LoVo (cell line): ENCODE measurements at places on chromosomes 11 and 22.
A peak's percentile ranks its signal among the peaks of the same experiment; 100 is the strongest.

DNA sequence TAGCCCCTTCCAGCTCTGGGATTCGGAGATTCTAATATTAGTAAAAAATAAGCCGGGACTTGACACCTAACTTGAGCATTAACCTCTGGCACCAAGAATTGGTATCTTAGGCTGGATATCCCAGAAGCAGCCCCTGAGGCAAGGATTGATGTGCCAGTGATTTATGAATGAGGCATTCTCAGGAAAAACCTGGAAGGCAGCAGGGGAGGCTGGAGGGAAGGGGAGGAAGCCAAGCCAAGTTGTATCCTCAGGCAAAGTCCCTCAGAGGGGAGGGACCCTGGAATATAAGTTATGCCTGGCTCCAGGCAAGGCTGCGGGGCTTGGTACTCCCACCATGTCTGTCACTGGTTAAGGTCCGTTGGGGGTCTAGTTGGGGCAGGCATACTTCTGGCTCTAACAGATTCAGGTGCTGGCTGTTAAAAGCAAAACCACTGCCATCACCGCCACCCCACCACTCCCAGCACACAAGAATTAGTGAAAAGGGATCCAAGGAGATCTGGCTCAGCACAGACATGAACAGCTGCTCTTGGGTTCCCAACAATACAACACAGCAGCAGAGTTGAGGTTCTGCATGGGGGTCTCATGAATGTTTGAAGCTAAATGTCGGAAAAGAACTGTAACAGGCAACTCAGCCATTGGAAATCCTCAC, 29.8 kb downstream of the LMO2 start:
- no peak for DNase-seq

GRCh38 chr22:35539910-35540594, 579 bp upstream of the RASD2 start:
- DNase-seq: peak; percentile 67

DNA sequence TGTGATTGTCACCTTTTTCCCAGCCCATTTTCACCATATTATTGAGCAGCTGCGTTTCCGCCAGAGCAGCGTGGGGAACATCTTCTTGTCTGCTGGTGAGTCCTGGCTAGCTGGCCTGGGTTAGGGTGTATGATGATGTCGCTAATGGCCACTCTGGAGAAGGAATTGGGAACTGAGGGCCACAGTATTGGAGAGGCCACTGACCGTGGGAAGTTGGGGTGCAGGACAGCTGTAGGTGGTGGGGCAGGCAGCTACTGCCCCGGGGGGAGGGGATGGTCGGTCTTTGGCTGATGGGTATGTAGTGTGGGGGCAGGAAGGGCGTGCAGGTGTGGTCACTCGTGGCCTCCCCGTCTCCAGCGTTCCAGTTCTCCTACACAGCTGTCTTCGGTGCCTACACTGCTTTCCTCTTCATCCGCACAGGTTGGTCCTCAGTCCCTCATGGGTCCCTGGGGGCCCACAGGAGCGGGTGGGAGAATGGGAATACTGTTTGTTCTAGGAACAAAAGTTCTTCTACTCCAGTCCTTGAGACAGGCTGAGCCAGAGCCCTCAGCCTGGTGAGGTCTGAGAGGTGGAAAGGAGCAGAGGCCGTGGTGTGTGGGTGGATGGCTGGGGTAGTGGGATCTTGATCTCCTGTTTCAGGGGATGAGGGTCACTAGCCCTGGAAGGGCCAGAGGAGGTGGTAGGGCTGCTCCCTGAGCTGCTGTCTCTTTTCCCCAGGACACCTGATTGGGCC, 2.1 kb downstream of the RCE1 start:
- no peak for DNase-seq

- peak; percentile 76 for DNase-seq
Measured at GRCh38 chr22:32265882-32266767, 11.0 kb upstream of the SLC5A4 start.

DNA sequence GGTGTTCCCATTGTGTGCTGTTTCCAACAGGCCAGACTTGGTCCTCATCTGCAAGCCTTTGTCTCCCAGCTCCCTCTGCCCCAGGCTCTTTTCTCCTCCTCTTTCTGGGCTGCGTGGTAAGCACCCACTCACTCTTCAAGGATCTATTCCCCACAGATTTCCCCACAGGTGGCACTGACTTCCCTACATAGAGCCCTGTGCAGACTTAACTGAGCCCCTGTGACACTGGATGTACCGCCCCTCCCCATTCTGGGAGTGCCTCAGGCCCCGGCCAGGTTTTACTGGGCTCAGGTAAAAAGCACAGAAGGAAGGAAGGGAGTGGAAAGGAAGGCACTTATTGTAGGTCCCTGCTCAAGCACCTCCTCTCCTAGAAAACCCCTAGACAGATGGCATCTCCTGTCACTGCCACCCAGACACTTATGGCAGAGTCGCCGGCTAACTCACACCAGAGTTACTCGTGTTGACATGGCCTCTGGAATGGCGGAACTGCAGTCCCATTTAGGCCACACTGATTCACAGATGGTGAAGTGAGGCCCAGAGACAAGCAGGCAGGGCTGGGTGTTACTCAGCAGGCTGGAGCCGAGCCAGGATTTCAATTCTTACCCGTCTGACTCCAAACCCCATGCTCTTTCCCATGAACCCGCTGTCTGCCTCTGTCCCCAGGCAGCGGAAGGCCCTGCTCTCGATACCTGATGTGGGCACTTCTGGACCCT, 47.2 kb downstream of the LRRC32 start:
- no peak for DNase-seq

- DNase-seq: no peak
Measured at GRCh38 chr11:58641341-58641740, 18.9 kb downstream of the CNTF start.

GRCh38 chr11:127136438-127136837, 135.9 kb upstream of the KIRREL3 start:
- no peak for DNase-seq

DNA sequence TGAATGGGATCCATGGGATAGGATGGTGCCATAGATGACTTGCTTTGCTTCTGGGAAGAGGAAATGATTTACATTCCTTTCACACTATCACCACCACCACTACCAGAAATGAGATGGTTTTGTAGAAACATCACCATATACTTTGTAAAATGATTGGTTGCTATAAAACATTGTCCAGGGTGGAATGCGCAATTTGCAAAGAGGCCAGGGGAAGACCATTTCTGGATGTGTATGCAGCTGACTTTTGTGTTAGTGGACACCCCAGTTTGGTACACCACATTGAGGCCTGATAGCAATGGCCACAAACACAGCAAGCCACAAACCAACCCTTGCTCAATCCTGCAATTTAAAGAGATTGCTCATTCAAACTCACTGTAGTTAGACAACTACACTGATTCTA, 56.7 kb upstream of the RCN1 start:
- DNase-seq: no peak

GRCh38 chr11:62892077-62892922, 11.6 kb downstream of the SLC3A2 start:
- no peak for DNase-seq

DNA sequence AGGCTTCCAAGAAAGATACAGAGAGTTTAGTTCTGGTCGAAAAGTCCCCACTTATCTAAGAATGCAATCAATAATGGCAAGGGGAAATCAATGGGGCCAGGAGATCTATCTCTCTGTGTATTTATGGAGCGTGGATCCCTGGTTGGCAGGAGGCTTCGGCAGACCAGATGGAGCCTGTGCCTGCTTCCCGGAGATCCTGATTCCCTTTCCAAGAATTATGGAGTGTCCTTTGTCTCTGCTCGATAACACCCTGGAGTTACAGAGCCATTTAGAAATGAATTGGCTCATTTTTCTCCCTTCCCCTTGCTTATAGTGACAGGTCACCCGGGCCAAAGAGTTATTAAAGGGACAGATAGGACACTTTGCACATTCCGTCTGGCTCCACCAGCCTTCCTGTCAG, 92.4 kb downstream of the ISX start:
- DNase-seq: no peak

DNA sequence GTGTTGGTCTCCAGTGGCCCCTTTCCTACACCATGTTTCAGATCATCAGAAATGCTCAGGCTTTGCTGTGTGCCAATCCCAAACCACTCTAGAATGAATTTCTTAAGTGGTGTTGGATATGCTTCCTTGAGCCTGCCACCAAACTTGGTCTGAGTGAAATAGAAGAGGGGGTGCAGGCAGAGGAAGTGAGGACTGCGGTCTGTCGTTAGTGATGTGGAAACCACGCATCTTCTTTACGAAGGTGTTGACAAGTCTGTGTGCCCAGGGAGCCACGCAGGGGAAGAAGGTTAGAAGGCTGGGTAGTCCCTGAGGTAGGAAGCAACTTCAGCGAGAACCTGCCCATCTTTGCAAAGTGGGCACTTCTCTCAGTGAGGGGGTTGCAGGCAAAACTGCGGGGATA, 187.4 kb upstream of the NAV2 start:
- no peak for DNase-seq

GRCh38 chr22:33922349-33922681, 2.0 kb upstream of the LARGE1 start:
- DNase-seq: peak; percentile 43

DNA sequence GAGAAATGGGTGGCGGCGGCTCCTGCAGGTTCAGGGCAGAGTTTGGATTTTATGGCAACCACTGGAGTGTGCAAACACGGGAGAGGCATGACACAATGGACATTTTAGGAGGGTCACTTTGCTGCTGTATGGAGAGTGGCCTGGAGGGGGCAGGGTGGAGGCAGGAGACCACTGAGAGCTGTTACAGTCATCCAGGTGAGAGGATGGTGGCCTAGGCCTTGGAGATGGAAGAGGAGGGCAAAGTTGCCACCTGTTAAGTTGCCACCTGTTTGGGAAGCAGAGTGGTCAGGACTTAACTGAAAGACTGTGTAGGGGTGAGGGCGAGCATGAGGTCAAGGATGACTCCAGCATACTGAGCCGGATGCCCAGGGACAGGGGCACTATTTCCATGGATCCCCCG, 2.3 kb upstream of the RAD9A start:
- peak; percentile 41 for DNase-seq

- DNase-seq: no peak
Measured at GRCh38 chr11:62502030-62502730, 44.4 kb downstream of the AHNAK start.

GRCh38 chr11:75277211-75277805, 36.7 kb downstream of the TPBGL start:
- DNase-seq: no peak

DNA sequence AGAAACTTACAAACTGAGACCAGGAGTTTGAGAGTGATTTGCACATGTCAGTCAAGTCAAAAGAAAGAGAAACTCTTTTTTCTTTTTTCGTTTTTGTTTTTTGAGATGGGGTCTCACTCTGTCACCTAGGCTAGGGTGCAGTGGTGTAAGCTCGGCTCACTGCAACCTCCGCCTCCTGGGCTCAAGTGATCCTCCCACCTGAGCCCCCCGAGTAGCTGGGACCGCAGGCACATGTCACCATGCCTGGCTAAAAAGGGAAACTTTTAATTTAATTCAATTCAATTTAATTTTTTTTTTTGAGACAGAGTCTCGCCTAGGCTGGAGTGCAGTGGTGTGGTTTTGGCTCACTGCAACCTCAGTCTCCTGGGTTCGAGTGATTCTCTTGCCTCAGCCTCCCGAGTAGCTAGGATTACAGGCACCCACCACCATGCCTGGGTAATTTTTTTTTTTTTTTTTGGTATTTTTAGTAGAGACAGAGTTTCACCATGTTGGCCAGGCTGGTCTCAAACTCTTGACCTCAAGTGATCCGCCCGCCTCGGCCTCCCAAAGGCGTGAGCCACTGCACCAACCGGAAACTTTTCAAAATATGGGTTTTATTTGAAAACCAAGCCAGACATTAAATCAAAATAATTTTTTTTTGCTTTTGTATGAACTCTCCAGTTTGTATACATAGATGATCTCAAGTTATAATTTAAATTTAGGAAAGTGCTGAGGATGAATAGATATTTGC, 9.9 kb downstream of the UCP3 start:
- no peak for DNase-seq

DNA sequence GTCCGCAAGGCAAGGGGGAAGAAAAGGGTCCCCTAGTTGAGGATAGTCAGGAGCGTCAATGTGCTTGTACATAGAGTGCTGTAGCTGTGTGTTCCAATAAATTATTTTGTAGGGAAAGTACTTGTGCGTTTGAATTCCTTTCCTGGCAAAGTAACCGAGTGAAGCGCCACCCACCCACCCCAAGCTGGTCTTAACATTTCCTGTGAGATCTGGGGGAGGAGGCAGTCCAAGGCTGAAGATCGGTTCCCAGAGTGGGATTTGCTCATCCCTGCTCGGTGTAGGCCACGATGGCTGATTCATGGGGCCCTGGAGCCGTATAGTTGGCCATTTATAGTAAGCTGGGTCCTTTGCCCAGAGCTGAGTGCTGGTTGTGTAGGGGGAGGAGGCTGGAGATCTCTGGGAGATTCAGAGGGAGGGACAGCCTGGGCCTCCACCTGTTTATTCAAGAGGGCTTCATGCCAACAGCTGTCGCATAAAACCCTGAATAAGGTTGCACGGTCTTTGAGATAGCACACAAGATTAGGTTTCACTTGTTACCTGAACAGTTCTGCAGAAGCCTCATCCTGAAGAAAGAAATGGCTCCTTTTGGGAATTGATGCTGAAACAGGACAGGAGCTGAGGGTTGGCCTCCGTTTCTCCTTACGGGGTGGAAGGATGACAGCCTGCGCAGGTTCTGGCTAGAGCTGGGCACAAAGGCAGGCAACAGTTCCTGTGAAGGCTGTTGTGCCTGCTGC, 2.4 kb downstream of the ATF4 start:
- DNase-seq: peak; percentile 38

GRCh38 chr11:112156153-112156955, 7.5 kb downstream of the IL18 start:
- DNase-seq: no peak

DNA sequence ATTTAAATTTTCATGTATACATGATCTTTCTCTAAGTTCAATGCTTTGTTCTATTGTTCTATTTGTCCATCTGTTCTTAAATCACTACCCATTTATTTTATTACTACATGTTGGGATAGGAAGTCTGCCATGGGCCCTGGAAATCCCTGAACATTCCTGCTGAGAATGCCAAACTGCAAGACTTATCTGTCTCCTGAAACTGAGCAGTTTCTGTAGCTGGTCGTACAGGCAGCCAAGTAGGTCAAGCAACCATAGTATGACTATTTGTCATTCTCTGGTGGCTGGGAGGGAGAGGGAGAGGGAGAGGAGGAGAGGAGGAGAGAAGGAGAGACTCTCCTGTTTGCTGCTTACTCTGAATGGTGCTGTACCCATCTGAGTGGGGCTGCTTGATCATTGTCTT, 82.8 kb upstream of the SNX19 start:
- no peak for DNase-seq

DNA sequence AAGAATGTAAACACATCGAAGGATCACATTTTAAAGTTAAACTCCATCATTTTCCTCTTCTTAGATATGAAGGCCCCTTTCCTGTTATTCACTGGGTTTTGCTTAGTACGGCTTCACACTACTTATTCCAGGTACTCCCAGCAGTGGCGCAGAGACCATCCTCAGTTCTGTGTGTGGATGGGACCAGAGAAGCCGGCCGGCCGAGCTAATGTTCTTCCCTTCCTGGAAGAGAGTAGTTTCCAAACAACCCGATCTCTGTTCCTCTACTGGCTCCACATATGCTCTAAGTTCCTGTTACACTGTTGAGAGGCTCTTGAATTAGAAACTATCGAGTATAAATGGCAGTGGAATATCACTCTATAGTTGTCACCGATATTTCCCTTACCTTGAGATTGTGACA, 684 bp upstream of the NFRKB start:
- DNase-seq: no peak
